T-cell (primary cell): ENCODE measurements at places on chromosomes 6 and 20. TPM values are rescaled to one million over a fixed set of nuclear protein-coding genes. Genes with fewer than 3 reads are reported as not detected.

SUMO4 gene
- total RNA-seq, result 11.4 TPM

CRIP3 gene
- total RNA-seq, result 4.2 TPM

CDYL gene
- 28.2 TPM for total RNA-seq

SEMG1 gene
- not detected for total RNA-seq

IMPG1 gene
- total RNA-seq, result not detected

EEF1A2 gene
- 1.1 TPM for total RNA-seq

PSORS1C2 gene
- total RNA-seq, result not detected

RIPOR2 gene
- total RNA-seq, result 381 TPM

CFAP206 gene
- not detected for total RNA-seq

CLDN20 gene
- not detected for total RNA-seq

GRCh38 chr6:17610835-17611234 lies 10.7 kb downstream of the FAM8A1 start:
- DNase-seq, result no peak

DNA sequence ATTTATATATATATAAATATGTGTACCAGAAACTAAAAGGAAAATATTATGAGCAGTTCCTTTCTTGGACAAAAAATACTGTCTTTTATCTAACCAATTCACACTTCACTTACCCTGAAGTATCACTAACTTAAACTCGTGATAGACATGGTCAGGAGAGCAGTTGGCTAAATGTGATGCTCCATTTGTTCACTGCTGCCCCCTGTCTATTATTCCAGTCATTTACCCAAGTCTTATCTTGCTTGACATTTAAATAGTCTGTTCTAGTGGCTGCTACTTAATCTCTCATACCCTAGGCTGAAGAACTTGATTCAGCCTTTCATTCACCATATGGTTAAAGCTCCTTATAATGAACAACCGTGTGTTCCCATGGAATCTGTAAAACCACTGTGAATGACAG lies 789.6 kb upstream of the EYS start:
- DNase-seq, result no peak

DNA sequence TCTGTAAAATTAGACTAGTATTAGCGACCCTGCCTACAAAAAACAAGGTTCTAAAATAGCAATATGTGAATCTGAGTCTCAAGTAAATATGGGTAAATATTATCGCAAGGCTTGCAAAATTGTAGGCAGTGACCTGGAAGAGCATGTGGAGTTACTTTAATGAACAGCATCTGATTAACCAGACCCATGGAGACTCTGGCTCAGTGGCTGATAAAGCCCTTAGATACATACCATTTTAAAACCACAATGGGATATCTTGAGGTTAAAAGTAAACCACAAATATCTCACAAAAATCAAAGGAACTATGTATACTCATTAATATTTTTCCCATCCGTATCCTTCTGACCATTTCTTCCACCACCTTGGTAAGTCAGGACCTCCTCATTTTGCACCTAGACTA lies 187.0 kb downstream of the MTFR2 start:
- DNase-seq, result no peak

- DNase-seq, result no peak
Observed at GRCh38 chr20:17987988-17988387, 19.2 kb downstream of the MGME1 start.

DNA sequence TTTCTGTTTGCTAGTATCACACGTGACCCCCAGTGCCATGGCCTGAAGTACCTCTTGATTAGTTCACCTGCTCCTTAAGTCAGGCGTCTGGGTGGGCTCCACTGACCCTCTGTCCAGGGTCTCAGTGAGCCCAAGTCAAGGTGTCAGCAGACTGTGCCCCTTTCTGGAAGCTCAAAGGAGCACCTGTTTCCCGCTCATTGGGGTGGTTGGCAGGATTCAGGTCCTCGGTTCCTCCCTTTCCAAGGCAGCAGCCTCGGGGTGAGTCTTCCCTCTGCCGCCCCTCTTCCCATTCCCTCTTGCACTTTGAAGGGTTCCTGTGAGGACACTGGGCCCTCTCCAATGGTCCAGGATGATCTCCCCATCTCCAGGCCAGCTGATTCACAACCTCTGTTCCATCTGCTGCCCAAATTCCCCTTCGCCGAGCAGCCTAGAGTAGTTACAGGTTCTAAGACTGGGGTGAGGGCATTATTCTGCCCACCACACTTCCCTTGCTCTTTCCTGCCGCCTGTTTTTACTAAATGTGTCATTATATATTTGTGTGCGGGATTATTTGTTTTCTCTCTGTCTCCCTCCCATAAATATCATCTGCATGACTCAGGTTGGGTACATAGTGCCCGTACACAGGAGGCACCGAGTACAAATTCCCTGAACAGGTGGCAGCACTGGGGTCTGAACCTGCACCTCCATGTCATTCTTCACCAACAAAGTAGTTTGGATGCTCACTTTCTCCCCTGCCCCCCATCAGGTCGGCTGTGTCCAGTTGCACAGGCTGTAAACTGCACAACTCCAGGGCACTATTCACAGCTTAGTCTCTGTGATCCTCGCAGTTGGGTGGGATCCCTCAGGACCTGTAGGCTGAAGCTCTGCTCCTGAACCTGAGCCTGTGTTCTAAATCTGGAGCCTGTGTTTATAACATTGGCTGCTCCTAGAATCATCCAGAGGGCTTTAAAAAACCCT lies 58.5 kb downstream of the RBM38 start:
- DNase-seq, result no peak

- no peak for DNase-seq
Observed at GRCh38 chr6:157151989-157152388, 171.3 kb downstream of the TMEM242 start.

- peak; percentile 47 for DNase-seq
Observed at GRCh38 chr6:35496841-35497570, at the start of gene TEAD3. Gene TEAD3 (minus strand): TSS chr6:35497079.

GRCh38 chr6:113362301-113363047 lies 494.7 kb upstream of the MARCKS start:
- DNase-seq, result no peak

- no peak for DNase-seq
Observed at GRCh38 chr6:161105408-161105807, 113.8 kb downstream of the MAP3K4 start.

DNA sequence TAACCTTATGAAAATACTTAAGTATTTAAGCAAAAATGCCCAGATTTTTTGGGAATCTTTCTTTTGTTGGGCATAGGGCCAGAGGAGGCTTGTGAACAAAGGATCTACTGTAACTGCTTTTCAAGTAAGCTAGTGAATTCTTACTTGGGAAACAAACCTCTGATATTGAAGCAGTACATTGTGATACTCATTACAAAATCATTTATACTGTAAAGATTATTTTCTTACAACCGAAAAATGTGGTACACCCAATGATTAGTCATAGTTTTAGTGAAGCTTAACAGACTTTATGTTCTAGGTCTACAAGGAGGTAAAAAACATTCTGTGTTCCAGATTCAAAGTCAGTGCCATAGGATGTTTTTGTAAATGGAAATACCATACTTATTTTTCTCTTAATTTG lies 272.9 kb upstream of the KCNQ5 start:
- no peak for DNase-seq

DNA sequence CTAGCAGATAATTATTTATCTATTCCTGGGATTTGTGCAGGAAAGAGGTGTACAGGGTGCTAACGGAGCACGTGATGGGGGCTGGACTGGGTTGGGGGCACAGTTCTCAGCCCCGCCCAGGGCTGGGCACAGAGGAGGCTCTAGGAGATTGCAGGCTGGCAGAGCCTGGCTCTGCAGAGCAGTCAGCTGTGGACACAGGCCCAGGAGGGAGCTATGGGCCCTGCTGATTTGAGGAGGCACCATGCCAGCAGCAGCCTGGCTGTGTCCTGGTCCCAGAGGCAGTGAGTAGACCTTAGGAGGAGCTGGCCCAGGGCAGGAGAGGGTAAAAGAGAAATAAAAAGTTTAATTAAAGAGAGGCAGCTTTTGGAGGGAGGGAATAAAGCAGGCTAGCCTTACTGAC lies 19.3 kb downstream of the MAFB start:
- DNase-seq, result no peak

DNA sequence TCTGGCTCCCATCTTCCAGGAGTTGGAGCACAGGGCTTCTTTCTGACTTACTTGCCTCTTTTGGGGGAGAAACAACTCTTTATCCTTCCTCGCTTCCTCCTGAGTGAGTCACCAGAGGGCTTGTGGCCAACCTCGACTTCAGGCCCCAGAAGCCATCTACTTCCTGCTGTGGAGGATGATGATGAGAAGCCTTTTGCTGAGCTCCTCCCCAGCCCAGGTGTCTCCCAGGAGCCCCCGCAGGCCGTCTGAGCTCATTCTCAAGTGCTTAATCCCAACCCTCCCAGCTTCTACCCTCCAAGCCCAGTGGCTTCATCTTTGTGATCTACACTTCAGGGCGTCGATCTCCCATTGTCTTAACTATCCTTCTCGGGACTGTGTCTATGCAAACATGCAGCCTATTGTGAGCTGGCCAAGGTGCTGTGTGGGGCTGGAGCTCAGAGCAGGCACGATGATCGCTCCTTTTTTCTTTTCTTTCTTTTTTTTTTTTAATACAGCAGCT lies 27.9 kb downstream of the SDCBP2 start:
- peak; percentile 31 for DNase-seq

- no peak for DNase-seq
Observed at GRCh38 chr6:169789146-169789943, 37.9 kb downstream of the ERMARD start.

GRCh38 chr6:89121934-89122333 lies 4.1 kb upstream of the SRSF12 start:
- DNase-seq, result no peak

DNA sequence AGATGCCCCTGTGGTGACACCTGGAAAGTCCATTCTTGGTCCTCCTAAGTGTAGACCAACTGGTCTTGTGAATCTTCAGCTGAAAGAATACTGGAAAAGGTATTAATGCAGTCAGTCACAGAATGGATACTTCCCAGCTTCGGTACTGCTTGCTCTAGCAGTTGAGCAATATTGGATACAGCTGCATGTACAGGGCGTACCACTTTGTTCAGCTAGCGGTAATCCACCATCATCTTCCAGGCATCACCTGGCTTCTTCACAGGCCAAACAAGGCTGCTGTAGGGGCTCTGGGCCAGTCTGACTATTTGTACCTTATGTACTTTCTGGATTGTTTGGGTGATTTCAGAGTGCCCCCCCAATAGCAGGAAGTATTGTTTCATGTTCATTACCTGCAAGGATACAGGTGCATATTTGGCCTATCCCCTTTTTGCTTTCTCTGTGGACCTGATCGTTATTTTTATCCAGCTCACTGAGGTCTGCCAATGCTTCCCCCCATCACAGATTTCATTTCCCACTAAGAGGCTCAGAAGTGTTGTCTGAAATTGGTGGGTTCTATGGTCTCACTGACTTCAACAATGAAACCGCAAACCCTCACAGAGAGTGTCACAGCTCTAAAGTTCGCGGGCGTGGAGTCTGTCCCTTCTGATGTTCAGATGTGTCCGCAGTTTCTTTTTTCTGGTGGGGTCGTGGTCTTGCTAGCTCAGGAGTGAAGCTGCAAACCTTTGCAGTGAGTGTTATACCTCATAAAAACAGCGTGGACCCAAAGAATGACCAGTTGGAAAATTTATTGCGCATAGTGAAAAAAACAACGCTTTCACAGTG lies 52.2 kb downstream of the TRIM27 start:
- no peak for DNase-seq

DNA sequence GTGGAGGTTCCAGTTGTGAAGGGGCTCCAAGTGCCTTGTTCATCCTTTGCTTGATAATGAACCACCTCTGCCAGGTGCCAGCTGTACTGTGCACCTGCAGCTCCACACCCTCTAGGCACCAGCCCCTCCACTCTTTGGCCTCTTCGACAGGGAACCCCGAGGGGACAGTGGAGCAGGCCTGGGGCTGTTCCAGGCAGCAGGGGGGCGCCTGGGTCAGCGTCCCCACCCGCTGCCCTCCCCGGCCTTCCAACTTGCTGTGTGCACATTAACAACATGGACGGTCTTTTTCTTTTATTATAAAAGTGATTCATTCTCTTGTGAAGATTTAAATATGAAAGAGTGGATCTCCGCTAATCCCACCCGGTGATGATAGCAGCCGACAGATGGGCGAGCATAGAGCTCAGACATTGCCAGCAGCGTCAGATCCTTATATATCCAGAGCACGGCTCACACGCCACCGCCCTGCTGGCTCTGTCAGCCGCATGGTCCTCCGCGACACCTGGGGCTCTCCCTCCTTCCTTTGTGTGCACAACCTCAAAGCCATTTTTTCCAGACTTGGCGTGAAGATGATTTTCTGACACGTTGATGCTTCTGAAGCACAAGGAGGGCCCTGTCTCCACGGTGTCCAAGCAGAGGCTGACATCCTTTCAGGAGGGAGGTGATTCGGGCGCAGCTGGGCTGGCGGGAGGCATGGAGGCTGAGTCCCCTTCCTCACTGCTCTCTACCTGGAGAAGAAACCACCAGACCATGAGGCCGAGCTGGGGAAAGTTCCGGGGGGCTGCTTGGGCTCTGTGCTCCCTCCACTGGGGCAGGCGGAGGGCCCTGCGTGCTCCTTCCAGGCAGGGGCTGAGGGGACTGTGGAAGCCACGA lies 22.2 kb upstream of the MRGBP start:
- DNase-seq, result no peak

- no peak for DNase-seq
Observed at GRCh38 chr20:14536738-14537137, 199.3 kb upstream of the FLRT3 start.

- DNase-seq, result no peak
Observed at GRCh38 chr6:52191824-52192223, 5.6 kb downstream of the IL17A start.
